Purkinje cell (primary cell): ENCODE measurements at places on chromosomes 5 and 9. TPM values are rescaled to one million over a fixed set of nuclear protein-coding genes. Genes with fewer than 3 reads are reported as not detected.

The RLN2 gene
- polyA plus RNA-seq: 1.8 TPM in 1 of 2 replicates, not detected in the other

The GOLM1 gene
- polyA plus RNA-seq: 30.2 and 32.2 TPM in 2 replicates

The MEIKIN gene
- polyA plus RNA-seq: 0.85 and 1.3 TPM in 2 replicates

The TRIM7 gene
- 0.35 TPM in 1 of 2 replicates, not detected in the other for polyA plus RNA-seq

The IL4 gene
- 0.71 TPM in 1 of 2 replicates, not detected in the other for polyA plus RNA-seq

The GRM6 gene
- 0.05 TPM in 1 of 2 replicates, not detected in the other for polyA plus RNA-seq

The CEP72 gene
- polyA plus RNA-seq: 1.7 TPM in 2 replicates

The VLDLR gene
- 64.9 and 91.0 TPM in 2 replicates for polyA plus RNA-seq

The SPATA31A7 gene
- polyA plus RNA-seq: not detected in 2 replicates

The SEC24A gene
- 5.3 and 6.6 TPM in 2 replicates for polyA plus RNA-seq

The SYK gene
- not detected in 2 replicates for polyA plus RNA-seq

The PCDHB9 gene
- polyA plus RNA-seq: 0.21 and 0.81 TPM in 2 replicates

The FAT2 gene
- polyA plus RNA-seq: 0.52 and 0.83 TPM in 2 replicates

The SLC6A18 gene
- polyA plus RNA-seq: not detected in 2 replicates

The SEPTIN8 gene
- 46.5 and 48.3 TPM in 2 replicates for polyA plus RNA-seq

The RMRP gene
- not detected in 2 replicates for polyA plus RNA-seq

The SMIM3 gene
- polyA plus RNA-seq: 0.55 and 1.7 TPM in 2 replicates

The NKD2 gene
- polyA plus RNA-seq: 0.13 and 0.48 TPM in 2 replicates

The ITGA2 gene
- 0.05 and 0.11 TPM in 2 replicates for polyA plus RNA-seq

The PRUNE2 gene
- 18.6 and 32.5 TPM in 2 replicates for polyA plus RNA-seq

The SLIT3 gene
- 8.7 and 11.9 TPM in 2 replicates for polyA plus RNA-seq

The LCP2 gene
- 0.15 and 0.87 TPM in 2 replicates for polyA plus RNA-seq

The C1QTNF3 gene
- 24.7 and 26.2 TPM in 2 replicates for polyA plus RNA-seq

The SOHLH1 gene
- polyA plus RNA-seq: 1.4 TPM in 1 of 2 replicates, not detected in the other

The PCDHA13 gene
- 12.7 and 31.9 TPM in 2 replicates for polyA plus RNA-seq

The LOX gene
- 30.8 and 46.4 TPM in 2 replicates for polyA plus RNA-seq

The CCNI2 gene
- 141 and 152 TPM in 2 replicates for polyA plus RNA-seq

The INPP5E gene
- polyA plus RNA-seq: 0.38 and 1.9 TPM in 2 replicates

The PCDH12 gene
- 0.03 TPM in 1 of 2 replicates, not detected in the other for polyA plus RNA-seq

The DPYSL3 gene
- 2.9 and 5.2 TPM in 2 replicates for polyA plus RNA-seq

The C9orf153 gene
- 0.14 and 0.98 TPM in 2 replicates for polyA plus RNA-seq

The PDE8B gene
- 11.7 and 21.6 TPM in 2 replicates for polyA plus RNA-seq

The SPATA6L gene
- 0.65 and 3.5 TPM in 2 replicates for polyA plus RNA-seq

The PTGES gene
- polyA plus RNA-seq: not detected in 2 replicates

The SLC25A51 gene
- polyA plus RNA-seq: 6.2 and 10.0 TPM in 2 replicates

The ADGRD2 gene
- not detected in 2 replicates for polyA plus RNA-seq

The PCDHAC2 gene
- 22.6 and 36.9 TPM in 2 replicates for polyA plus RNA-seq

The SKP2 gene
- polyA plus RNA-seq: 3.3 and 5.6 TPM in 2 replicates

The PCDHGA3 gene
- polyA plus RNA-seq: 1.3 and 4.3 TPM in 2 replicates

The NPR3 gene
- polyA plus RNA-seq: not detected in 2 replicates

The RNF183 gene
- polyA plus RNA-seq: not detected in 2 replicates

The ORM2 gene
- not detected in 2 replicates for polyA plus RNA-seq

The ASS1 gene
- polyA plus RNA-seq: 18.5 and 32.0 TPM in 2 replicates

The GDNF gene
- polyA plus RNA-seq: not detected in 2 replicates

The SLC6A3 gene
- polyA plus RNA-seq: not detected in 2 replicates

The SPATA31D4 gene
- not detected in 2 replicates for polyA plus RNA-seq

The CATSPER3 gene
- polyA plus RNA-seq: not detected in 2 replicates

The IFNB1 gene
- polyA plus RNA-seq: not detected in 2 replicates

The ZBTB34 gene
- 4.3 and 5.2 TPM in 2 replicates for polyA plus RNA-seq

The IL11RA gene
- polyA plus RNA-seq: 0.43 and 2.5 TPM in 2 replicates

The SOX30 gene
- 0.95 TPM in 1 of 2 replicates, not detected in the other for polyA plus RNA-seq

The TNPO1 gene
- polyA plus RNA-seq: 12.3 and 16.4 TPM in 2 replicates

The LRSAM1 gene
- 2.0 and 3.2 TPM in 2 replicates for polyA plus RNA-seq
